ENCODE measurements at places on chromosomes 5 and 9. TPM values are rescaled to one million over a fixed set of nuclear protein-coding genes. Genes with fewer than 3 reads are reported as not detected.

GRCh38 chr5:73354406-73354805, 94.2 kb downstream of the FOXD1 start:
- no peak for DNase-seq

DNA sequence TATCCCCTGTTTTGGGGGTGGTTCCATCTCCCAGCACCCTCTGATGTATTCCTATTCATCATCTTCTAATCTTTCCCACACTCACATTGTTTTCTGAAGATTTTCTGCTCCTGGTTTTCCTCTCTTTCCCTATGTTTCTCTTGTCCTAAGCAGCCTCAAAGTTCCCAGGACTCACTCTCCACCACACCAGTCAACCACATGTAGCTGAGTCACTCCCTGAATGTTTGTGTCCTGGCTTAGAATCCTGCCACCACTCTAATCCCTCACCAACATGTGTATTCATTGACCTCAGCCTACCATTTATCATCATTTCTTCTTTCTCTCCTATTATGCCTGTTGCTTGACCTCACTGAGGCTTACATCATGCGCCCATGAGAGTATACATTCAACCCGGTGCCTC, 282.4 kb upstream of the ADAMTS16 start:
- DNase-seq: no peak

The MCC gene
- total RNA-seq: 65.2 TPM

- no peak for DNase-seq
Measured at GRCh38 chr5:163161512-163161911, 275.9 kb upstream of the CCNG1 start.

The GRM6 gene
- total RNA-seq: 0.96 TPM

The ASPN gene
- total RNA-seq: 132 TPM

The SIT1 gene
- not detected for total RNA-seq

- no peak for DNase-seq
Measured at GRCh38 chr9:108860354-108860753, 1.7 kb upstream of the ACTL7A start.

The GLDC gene
- 3.4 TPM for total RNA-seq
